Suppressor macrophage treated with lipopolysaccharide for 4 hours (primary cell): ENCODE measurements at places on chromosomes 4 and X.

GRCh38 chrX:39836802-39837420 is 260.8 kb downstream of the BCOR start:
- DNase-seq, result no peak

- no peak for DNase-seq
These were observed 173.1 kb downstream of the FSTL5 start for GRCh38 chr4:161990721-161991120.

- DNase-seq, result no peak
These were observed 36.6 kb downstream of the SYTL4 start for GRCh38 chrX:100695302-100695701.

DNA sequence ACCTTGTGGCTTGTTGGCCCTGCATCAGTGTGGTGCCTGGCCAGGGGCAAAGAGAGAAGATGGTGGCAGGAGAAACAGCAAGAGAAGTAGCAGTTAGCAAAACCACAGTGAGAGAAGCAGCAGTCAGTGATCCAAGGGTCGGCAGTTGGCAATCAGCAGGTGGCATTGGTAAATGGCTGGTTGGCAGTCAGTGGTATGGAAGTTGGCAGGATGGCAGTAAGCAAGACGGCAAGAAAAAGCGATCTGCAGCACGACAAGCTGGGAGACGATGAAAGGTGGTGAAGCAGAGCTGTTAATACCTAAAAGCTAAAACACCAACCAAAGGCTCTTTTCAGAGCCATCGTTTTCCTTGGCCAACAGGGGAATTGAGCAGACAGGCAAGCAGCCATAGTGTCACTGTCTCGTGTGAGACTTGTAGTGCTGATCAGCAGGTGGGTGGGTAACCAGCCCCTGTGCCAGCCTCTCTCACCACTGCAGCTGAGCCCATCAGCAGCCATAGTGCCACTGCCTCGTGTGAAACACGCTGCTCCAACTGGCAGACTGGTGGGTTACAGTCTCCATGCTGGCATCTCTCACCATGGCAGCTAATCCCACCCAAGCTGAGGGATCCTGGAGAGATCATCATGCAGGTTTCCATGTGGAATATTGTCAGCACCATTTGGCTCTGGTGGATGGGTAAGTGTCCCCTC is 2078.4 kb downstream of the PCDH7 start:
- DNase-seq, result no peak

GRCh38 chr4:187307131-187307530 is 583.5 kb upstream of the FAT1 start:
- no peak for DNase-seq

GRCh38 chr4:112735474-112735951 is 98.6 kb downstream of the LARP7 start:
- no peak for DNase-seq

DNA sequence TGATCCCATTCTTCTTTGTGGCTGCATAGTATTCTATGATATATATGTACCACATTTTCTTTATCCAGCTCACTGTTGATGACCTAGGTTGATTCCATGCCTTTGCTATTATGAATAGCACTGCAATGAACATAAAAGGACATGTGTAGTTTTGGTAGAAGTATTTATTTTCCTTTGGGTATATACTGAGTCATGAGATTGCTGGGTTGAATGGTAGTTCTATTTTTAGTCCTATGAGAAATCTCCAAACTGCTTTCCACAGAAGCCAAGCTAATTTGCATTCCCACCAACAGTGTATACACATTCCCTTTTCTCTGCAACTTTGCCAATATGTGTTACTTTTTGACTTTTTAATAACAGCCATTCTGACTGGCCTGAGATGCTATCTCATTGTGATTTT is 278.3 kb downstream of the PCDH18 start:
- no peak for DNase-seq

GRCh38 chrX:130079824-130080406 is 30.4 kb downstream of the ELF4 start:
- peak; percentile 69 for DNase-seq
